Ecto neural progenitor cell (in vitro differentiated cells): ENCODE measurements at places on chromosomes 7 and 10.

- no peak for DNase-seq
Observed at GRCh38 chr10:53434413-53434812, 661.8 kb upstream of the MBL2 start.

DNA sequence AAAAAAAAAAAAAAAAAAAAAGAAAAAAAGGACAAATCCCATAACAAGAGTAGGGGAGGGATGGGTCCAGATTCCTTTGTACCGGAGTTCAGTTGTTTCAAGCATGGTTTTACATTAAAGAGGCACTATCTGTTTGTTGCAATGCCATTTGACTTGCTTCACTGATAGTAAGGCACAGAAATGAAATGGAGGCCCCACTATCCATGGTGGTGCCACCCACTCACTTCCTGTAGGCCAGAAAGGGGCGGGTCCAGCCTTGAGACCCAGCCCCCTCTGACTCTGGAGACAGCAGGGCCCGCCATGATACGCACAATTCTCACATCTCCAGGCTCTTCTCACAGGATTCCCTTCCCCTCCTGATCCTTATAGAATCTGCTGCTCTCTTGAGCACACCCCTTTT lies 100.0 kb downstream of the CLEC2L start:
- DNase-seq: no peak

GRCh38 chr7:129989466-129989865 lies 36.7 kb upstream of the UBE2H start:
- no peak for DNase-seq

DNA sequence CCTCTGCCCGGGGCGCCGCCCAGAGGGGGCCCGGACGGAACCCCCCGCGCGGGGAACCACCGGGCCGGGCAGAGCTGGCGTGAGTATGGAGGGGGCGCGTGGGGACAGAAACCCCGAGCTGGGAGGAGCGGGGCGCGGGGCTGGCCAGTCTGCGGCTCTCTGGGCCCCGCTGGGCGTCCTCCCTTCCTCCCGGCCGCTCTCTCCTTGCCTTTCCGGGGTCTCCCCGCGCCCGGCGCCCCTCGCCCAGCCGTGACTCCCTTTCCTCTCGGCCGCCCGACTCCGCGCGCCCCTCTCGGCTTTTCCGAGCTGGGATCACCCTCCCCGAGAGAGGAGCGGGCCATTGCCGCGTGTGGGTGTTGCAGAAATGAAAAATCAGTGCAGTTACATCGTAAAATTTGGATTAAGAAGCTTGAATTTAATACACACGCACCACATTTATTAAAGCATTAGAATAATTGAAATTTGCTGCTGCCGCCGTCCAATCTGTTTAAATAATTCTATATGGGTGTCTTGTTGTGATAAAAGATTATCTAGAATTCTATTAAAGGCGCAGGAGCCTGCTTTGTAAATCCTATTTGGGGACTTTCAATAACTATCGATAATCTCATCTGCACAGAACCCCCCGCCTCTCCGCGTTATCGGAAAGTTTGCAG lies 9.1 kb downstream of the UNCX start:
- no peak for DNase-seq

GRCh38 chr10:61841338-61841875 lies 60.1 kb upstream of the ARID5B start:
- no peak for DNase-seq

DNA sequence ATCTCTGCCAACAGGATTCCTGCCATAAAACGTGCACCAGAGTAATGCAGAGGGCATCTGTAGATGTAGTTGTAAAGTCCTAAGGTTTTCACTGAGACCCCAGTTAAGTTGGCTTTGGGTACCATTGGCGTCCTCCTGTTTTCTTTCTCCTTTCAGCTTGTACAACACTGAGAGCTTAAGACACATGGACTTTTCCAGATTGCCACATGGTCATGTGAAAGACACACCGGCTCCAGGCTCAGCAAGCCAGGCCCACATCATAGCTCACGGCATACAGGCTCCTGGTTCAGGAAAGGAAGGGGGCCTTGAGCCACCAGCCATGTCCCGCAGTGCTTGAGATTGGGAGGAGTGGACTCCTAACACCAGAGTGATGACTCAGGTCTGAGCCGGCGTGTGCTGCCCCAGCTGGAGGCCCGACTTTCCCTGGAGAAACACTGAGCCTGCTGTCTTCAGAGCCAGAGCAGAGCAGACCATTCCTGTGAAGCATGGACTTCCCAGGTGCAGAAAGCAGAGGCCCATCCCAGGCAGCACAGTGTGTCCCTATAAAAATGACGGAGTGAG lies 252.7 kb downstream of the PRPF18 start:
- no peak for DNase-seq

DNA sequence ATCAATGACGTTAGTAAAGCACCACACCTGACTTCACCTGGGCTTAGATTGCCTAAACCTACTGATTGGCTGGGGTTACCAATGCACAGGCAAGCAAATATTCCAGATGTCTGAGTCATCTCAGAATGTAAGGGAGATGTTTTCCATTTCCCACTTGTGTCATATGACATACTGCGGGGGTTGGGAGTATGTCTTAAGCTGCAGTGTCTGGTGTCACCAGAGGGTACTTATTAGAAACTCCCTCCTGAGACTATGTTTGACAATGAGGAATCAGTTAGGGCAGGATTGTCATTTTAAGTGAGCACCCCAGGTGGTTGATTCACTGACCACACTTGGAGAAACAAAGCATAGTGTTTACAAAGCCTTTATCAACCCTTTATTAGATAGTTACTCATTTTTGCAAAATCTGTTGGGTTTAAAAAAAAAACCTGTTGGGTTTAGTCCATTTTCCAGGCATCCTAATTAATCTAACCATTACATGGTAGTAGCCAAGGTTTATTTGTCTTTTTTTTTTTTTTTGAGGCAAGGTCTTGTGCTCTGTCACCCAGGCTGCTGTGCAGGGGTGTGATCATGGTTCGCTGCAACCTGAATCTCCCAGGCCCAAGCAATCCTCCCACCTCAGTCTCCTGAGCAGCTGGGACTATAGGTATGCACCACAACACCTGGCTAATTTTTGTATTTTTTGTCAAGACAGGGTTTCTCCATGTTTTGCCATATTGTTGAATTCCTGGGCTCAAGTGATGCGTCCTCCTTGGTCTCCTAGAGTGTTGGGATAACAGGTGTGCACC lies 72.5 kb downstream of the CDK6 start:
- DNase-seq: no peak

DNA sequence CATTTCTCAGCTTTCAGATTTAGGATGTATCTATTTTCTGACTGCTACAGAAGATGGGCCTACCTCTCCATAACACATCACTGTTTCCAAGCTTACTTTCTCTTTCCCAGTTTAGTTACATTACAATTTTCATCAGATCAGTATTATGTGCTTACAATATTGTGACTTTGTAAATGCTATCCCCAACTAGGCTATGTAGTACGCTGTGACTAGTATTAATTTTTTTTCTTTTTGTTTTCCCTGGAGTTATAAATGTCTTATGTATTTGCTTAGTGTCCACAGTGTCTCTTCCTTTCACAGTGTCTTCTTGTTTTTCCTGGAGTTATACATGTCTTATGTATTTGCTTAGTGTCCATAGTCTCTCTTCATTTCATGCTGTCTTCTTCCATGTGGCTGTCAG lies 188.9 kb downstream of the PTPRN2 start:
- no peak for DNase-seq

GRCh38 chr7:44755698-44756627 lies 7.3 kb downstream of the ZMIZ2 start:
- no peak for DNase-seq

DNA sequence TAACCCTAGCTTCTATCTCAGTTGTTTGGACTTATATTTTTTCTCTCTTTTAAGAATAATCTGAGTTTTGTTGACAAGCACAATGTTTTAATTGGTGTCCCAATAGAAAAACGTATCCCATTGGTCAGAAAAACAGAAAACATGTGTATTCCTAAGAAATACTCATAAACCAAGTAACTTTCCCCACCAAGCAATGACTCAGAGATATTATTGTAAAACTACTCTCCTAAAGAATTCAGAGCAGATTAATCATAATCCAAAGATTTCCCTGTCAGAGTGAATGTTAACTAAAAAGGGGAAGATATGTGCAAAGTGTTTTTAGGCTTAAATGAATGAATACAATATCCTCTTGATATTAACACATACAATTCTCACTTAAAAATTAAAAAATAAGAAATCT lies 29.4 kb upstream of the MBL2 start:
- DNase-seq: no peak

- no peak for DNase-seq
Observed at GRCh38 chr7:128270826-128271272, 29.8 kb downstream of the LEP start.

- DNase-seq: no peak
Observed at GRCh38 chr10:10482613-10483012, 535.1 kb upstream of the CELF2 start.

GRCh38 chr10:60821656-60822055 lies 43.4 kb downstream of the CDK1 start:
- DNase-seq: no peak

DNA sequence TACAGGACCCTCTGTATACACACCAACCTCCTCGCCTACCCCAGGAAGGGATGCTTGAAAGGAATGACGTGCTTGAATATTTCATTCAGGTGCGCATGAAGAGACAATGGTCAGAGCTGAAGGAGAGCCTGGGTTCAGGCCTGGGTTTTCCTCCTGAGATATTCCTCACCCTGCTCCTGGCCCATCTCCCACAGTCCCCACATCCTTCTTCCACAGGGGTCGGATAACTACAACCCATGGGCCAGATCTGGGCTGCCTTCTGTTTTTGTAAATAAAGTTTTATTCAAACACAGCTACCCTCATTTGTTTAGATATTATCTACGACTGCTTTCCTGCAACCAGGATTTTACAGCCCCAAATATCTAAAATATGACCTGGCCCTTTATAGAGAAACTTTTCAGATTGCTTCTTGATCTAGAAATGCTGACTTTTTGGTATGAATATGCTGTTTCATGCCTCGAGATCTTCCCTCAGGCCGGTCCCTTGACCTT lies 1.8 kb upstream of the RADIL start:
- DNase-seq: no peak

GRCh38 chr10:114523876-114524275 lies 119.6 kb upstream of the AFAP1L2 start:
- DNase-seq: no peak

GRCh38 chr10:130021383-130021950 lies 57.4 kb upstream of the EBF3 start:
- DNase-seq: peak; percentile 27
